ENCODE measurements at places on chromosomes 12 and 14.

DNA sequence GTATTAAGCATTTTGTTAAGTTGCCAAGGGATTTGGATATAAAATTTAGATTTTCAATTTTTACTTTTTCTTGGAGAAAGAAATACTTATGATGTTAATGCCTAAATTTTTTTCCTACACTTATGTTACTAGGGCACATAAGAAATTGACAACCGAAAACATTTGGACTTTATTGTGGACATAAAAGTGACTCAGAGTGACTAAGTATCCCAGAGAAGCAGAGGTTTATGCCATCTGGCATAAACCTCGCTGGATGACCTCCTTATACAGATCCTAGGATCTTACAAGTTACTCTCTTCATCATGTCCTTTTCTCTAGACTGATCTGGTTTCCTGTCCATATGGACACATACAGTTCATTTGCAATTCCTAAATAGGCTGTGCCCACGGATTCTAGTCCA, 89.8 kb downstream of the RERG start:
- no peak for DNase-seq

DNA sequence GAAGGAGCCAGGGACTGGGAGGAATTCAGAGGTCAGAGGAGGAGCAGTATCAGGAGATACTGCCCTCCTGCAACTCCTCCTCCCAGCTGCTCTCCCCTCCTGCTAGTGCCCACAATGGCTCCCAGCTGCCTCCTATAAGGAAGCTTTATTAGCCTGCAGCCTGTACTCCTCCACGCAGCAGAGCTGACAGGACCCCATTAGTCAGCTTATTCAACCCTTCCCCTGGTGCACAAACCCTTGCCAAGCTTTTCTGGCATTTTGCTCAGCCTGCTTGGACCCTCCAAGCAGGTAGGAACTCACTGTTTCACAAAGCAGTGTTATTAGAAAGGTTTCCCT, 6.9 kb upstream of the AQP2 start:
- no peak for DNase-seq

DNA sequence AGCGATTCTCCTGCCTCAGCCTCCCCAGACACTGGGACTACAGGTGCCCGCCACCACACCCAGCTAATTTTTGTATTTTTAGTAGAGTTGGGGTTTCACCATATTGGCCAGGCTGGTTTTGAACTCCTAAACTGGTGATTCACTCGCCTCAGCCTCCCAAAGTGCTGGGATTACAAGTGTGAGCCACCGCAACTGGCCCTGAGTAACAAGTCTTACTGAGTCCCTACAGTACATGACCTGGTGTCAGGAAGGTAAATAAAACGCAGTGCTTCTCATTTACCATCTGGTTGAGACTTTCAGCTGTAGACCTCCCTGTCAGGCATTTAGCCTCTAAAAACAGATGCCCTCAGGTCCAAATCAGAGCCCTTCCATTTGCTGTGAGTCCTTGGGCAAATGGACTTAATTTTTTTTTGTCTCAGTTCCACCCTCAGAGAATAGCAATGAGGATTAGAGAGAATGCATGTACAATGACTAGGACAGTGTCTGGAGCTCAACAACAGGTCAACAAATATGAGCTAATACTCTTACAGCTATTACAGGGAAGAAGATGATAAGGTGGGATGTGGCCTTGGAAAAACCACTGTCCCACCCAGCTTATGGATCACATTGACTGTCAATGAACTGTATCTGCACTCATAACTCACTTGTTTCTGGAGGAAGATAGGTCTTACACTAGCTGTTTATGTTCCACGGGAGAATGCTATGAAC, 70.5 kb downstream of the PHLDA1 start:
- no peak for DNase-seq

DNA sequence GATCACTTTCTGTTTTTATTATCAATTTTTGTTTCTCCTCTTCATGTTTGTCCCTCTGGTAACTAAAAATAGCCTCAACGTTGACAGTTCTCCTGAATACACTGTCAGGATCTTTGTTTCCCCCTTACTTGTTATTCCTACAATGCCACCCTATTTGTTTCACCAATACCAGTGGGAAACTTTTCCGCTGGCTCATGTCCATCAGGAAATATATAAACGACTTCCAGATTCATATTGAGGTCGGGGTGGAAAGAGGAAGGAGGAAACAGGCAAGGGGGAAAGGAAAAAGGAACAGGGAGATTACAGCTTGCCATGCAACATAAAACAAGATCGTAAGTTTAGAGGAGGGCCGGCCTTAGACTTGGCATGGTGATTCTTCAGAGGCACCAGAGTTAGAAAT, 61.7 kb downstream of the BTBD7 start:
- no peak for DNase-seq

DNA sequence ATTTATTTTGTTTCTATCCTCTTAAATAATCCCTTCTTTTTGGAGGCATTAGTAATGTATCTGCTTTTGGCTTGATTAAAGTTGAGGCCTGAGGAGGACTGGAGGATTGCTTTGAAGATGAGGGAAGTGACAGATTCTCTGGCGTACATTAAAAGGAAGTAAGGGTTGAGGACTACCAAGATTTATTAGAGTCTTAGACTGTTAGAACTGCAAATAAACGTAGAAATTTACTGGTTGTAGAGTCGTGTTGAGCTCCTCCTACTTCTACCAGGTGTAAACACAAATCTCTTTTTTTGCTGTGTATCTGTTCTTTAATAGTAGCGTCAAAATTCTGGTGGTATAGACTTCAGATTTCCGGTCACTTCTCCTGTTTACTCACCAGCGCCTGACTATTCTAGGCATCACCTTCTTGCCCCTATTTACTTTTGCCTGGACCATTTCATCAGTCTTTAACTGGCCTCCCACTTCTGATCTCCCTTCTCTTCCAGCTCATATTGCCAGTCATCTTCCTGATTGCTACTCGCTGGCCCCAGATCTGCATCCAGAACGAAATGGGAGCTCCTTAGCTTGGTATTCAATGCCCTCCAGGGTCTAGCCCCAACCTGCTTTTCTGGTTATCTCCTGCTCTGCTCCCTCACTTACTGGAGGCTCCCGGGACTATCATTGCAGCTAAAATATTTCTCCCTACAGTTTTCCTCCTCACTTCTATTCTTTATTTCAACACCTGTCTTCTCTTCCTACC, 8.4 kb upstream of the EID3 start:
- no peak for DNase-seq

DNA sequence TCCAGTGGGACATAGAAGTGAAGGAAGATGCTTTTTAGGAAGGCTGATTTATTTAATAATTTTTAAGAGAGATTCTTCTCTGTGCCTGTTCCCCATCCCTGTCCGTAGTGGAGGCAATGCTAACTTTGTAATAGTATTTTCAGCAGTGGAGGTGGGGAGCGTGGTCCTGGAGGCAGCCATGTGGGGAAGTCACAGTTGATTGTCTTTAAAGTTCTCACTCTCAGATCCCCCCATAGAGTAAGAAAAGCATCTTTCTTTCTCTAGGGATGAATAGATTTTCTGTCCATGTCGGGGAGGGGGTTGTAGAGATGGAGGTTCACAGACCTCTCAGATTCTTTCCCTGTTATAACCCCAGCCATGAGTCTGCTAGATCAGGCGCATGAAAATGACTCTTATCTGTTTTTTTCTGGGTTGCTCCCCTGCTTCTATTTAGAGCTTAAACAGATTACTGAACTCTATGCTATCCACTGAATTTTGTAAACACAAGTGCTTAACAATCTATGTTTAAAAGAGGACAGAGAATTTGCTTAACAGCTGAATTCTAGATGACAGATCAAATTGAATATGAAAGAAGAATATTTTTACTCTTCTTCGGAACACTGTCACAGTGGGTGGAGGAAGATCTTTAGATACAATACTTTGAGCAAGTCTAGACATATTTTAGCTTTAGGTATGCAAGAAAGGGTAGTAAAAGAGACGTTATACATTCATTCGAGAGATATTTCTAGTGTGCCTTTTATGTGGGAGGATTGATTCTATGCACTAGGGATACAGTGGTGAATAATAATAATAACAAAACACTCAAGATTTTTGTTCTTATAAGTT, 25.3 kb downstream of the TMEM117 start:
- DNase-seq: no peak

DNA sequence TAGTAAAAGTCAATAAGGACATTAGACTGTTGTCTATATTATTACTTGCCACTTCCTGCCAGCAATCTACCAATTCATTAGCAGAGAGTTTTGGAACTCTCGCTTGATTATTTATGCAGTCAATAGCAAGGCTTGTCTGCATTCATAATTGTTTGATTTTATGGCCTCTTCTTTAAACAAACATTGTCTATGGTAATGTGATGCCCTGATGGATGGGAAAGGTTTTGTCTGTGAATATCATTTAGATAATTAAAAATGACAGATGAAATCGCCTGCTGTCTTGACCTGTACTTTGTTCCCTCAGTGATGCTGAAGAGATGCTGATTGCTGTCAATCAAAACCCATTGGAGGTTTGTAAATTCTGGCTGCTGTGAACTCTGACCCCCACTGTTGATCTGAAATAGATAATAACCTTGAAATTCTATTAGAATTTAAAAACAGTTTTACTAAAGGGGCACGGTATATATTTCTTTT, 455.3 kb downstream of the NPAS3 start:
- no peak for DNase-seq

- no peak for DNase-seq
Measured at GRCh38 chr12:40168001-40168400, 56.8 kb upstream of the LRRK2 start.

- DNase-seq: no peak
Measured at GRCh38 chr14:105095236-105095805, 30.1 kb upstream of the GPR132 start.

- DNase-seq: no peak
Measured at GRCh38 chr14:69117020-69117767, 35.7 kb downstream of the DCAF5 start.

DNA sequence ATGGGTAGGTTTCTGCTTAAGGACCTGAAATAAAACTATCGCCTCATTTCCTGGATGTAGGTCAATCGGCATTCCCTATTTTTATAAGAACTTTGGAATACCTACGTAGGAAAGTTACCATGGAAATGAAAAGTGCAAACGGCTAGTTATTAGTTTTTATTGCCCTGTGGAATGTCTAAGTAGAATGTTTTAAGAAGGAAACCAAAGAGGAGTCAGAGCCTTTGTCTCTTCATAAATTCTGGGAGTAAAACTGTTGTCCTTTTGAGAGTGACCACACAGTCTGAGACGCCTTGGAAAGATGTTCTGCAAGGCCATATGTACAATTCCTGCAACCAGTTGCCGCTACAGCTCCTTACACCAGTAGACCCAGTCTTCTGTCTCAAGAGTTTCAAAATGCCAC, 176.0 kb upstream of the SEL1L start:
- no peak for DNase-seq

DNA sequence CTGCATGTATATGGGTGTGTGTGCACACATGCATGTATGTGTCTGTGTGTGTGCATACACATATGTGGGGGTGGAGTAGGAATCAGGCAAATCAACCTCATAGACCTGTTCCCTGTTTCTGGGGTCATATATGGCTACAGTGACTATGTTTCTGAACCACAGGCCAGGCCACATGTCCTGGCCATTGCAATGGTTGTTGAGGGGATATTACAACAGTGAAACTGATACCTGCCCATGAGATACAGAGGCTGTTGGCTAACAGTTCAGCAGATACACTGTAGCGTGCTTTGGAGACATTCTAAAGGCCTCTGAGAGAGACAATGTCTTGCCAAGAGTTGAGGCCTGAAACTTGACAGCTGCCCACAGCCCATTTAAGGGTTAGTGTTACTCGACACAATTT, 47.3 kb upstream of the FOS start:
- no peak for DNase-seq

- DNase-seq: no peak
Measured at GRCh38 chr12:124369055-124369826, 74.3 kb downstream of the RFLNA start.

- DNase-seq: no peak
Measured at GRCh38 chr14:100874411-100875091, 29.0 kb downstream of the RTL1 start.

DNA sequence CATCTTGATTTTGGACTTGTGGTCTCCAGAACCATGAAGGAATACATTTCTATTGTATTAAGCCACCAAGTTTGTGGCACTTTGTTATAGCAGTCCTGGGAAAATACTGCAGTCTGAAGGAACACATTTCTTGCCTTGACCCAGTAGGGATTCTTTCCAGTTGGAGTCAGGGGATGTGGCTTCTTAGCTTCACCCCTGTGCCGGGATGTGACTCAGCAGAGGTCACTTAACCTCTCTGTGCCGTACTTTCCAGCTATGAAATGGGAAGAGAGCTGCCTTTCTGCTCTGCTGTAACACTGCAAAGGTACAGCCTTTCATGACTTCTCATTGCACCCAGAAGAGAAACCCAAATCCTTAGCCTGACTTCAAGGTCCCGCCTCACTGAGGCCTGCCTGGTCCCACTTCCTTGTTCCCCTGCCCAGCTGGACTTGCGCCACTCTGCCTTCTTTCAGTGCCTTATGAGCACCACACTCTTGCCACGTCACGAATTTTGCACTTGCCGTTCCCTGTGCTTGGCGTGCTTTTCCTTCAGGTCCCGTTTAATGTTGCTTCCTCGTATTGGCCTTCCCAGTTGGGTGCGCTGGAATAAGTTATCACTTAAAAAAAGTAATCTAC, 24.2 kb downstream of the CHST11 start:
- no peak for DNase-seq

DNA sequence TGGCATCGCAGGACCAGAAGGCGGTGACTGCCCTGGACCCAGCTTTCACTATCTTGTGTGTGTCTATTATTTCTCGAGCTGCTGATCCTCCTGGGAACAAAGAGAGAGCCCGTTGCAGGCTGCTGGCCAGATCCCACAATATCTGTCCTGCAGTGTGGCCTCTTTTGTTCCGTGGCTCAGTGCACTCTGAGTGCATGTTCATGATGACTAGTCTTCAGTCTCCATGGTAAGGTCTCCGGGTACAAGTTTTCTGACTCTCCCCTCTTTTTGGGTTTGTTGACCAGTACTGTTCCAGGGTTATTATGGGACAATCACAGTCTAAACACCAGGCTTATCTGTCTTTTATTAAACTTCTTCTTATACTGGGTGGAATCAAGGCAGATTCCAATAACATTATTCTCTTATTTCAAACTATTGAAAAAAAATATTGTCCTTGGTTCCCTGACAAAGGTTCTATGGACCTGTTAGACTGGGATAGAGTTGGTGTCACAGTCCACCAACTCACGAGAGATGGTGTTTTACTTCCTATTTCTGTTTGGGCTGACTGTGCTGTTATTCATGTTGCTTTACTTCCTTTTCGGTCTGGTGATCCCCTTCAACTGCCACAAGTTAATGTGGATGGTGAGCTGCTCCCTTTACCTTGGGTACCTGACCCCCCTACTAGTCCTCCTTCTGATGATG, 192.9 kb upstream of the ALG10B start:
- DNase-seq: no peak

DNA sequence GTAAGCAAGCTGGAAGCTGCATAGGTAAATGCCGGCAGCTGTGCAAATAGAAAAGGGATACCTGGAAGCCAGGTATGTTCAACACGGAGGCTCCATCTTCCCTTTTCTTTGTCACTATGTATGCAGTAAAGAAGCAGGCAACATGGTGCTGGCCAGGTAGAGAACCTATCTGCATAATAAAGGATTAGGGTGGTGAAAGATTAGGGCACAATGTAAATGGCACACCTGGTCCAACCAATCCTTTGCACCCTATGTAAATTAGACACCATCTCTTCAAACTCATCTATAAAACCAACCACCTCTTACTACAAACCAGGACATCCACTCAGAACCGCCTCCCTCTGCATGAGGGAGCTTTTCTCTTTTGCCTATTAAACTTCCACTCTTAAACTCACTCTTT, 32.3 kb downstream of the RPS29 start:
- DNase-seq: no peak
